ENCODE measurements at places on chromosomes 2 and 18. TPM values are rescaled to one million over a fixed set of nuclear protein-coding genes. Genes with fewer than 3 reads are reported as not detected.

Gene C1QL2
- not detected for total RNA-seq

Gene ONECUT2
- total RNA-seq: 0.49 TPM

Gene FAHD2B
- total RNA-seq: 12.1 TPM

Gene LRATD1
- total RNA-seq: 4.7 TPM

Gene ILKAP
- total RNA-seq: 57.2 TPM

Gene LINC00305
- total RNA-seq: not detected

Gene DOCK10
- 0.96 TPM for total RNA-seq

Gene RBM43
- total RNA-seq: 3.0 TPM

Gene SERPINB4
- not detected for total RNA-seq

Gene BOLL
- total RNA-seq: not detected

Gene GKN2
- not detected for total RNA-seq

Gene MEMO1
- 54.6 TPM for total RNA-seq

Gene SKOR2
- total RNA-seq: not detected

Gene RGPD3
- total RNA-seq: 0.20 TPM

Gene REEP1
- not detected for total RNA-seq
